Activated CD4-positive, alpha-beta T cell treated with anti-CD3 and anti-CD28 coated beads, Interleukin-2, Interleukin-6, amounts not matched to agents 100 ng/mL and 50 ng/mL, durations not matched to agents 16 hours and 8 hours (primary cell): ENCODE measurements at places on chromosomes 16 and 17.

DNA sequence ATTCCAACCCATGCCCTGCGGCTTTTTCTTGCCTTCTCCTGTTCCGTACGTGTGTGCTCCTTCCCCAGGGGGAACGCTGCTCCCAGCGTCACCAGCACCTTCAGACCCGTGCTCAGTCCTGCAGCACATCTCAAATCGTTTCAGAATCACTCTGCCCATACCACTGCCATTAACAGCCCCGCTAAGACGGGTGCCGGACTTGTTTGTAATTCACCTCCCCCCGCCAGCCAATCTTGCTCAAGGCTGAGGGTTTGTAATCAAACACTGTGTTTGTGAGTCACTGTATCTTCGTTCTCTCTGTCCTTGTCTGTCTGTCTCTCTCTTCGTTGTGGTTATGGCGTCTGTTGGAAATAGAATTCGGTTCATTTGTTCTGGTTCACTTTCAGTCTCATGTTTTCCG is 17.3 kb downstream of the CARD14 start:
- DNase-seq: no peak

DNA sequence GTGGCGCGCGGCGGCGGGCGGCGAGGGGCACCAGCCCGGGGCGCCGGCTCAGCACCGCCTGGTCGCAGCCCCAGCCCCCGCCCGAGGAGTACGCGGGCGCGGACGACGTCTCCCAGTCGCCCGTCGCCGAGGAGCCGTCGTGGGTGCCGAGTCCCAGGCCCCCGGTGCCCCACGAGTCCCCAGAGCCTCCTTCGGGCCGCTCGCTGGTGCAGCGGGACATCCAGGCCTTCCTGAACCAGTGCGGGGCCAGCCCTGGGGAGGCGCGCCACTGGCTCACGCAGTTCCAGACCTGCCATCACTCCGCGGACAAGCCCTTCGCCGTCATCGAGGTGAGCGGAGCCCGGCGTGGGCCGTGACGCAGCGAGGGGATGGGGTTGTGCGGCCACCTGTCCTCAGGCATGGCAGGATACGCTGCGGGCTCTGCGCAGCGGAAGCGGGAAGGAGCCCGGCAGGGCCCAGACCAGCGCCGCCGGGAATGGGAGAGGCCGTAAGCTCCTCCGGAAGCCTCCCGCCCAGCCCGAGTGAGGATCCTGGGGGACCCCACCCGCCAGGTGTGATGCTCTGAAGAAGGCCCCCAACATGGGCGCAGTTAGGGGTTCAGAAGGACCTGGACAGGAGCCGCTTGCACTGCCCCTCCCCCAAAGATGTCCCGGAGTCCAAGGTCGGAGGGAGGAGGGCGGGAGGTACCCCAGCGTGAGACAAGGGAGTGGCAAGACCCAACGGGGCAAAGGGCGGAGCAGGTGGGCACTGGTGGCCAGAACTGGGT is 522 bp downstream of the NAGS start:
- no peak for DNase-seq

DNA sequence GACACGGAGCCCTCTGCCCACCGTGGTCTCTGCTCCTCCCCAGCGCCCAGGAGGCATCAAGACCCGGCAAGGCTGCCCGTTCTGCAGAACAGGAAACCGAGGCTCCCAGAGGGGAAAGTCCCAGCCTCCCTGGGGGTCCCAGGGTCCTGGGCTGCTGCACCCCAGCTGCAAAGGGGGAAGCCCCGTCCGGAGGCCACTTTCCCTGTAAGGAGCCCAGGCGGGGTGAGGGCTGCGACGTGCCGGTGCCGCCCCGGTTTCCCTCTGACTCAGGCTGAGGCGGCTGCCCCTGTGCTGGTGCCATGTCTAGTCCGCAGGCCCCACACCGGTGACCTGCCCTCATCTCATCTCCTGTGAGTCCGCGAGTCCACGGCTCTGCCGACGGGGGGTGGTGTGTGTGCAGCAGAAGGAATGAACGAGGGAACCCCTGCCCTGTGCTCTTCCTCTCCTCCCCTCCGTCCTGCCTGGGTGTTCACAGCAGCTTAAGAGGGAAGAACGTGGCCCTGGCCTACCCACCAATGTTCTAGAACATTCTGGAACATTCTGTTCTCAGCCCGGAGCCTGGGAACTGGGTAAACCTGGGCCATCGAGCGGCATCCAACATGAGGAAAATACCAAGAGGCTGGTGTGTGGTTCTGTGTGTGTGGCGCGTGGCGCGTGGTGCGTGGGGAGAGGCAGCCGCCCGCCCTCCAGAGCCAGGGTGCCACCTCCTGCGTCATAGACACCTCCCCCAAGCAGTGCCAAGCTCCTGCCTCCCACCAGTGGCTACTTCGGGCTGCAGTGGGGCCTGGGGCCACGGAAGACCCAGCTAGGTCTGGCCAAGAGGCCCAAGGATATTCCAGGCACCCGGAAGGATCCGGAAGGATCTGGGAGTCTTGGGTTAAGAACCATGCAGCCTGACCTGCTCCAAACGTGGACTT is 7.0 kb upstream of the CBFA2T3 start:
- no peak for DNase-seq

- no peak for DNase-seq
These were observed 2.0 kb upstream of the LPO start for GRCh38 chr17:58236394-58236793.

DNA sequence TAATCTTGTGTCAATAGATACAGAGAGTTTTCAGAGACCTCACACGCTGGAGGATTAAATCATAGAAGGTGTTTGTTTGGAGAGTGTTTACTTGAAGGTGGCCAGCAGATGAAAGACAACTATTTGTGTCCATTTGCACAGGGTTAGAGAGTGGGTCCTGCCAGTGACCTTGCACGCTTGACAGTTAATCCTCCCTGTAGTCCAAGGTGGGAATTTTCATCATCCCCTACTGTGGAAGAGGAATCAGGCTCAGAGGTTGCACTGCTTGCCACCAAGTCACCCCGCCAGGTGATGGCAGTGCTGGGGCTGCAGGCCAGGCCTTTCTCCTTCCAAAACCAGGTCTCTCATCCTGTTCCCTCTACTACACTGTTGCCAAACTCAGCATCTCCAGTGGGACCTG is 12.3 kb downstream of the CDH1 start:
- no peak for DNase-seq

GRCh38 chr17:57329380-57330214 is 73.3 kb downstream of the MSI2 start:
- DNase-seq: no peak

DNA sequence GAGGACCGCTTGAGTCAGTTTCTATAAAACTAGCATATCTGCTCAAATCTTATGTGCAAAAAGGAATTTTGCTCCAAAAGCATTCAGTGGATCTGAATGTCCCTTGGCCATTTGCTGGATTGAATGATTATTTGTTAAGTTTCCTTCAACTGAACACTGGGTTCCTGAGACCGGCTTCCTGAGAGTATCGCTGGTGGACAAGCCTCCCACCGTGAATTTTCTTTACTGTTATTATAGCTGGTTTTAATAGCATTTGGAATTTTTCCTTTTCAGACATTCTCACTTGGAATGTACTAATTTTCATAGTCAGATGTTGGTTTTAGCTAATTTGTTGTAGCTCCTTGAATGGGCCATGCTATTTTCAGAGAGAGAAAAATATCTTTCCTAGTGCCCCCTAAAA is 9.8 kb upstream of the MYOCD start:
- no peak for DNase-seq

- no peak for DNase-seq
These were observed 3.7 kb upstream of the HCRT start for GRCh38 chr17:42188749-42189650.

- no peak for DNase-seq
These were observed 9.6 kb downstream of the GSE1 start for GRCh38 chr16:85622683-85623082.

GRCh38 chr17:81207610-81208581 is 14.9 kb downstream of the CEP131 start:
- DNase-seq: no peak

DNA sequence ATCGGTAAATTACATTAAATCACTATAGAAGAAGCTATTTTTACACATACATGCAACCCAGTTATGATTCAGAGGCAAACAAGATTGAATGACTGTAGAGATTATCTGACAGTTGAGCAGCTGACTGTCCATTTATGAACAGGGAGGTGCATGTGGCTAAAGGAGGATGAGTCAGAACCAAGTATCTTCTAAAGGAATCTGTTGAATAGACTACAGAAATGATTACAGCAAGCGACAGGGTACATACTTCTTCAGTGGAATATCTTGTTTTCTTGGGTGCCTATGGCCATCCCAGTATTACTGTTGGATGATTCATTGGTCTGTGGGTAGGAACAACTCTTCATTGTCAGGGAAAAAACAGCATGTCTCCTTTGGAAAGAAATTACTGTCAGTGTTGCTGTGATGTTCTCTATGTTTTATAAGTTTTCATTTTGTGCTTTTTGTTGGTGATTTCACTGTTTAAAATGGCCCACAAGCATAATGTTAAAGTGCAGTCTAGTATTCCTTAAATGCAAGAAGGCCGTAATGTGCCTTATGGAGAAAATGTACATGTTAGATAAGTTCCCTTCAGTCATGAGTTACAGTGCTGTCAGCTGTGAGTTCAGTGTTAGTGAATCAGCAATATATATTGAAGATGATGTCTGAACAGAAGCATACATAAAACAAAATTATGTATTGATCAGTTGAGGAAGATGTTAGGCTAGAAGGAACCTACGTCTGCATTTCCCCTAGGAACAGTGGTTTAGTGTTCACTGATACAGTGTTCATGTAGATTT is 27.0 kb downstream of the CBFB start:
- peak; percentile 88 for DNase-seq

DNA sequence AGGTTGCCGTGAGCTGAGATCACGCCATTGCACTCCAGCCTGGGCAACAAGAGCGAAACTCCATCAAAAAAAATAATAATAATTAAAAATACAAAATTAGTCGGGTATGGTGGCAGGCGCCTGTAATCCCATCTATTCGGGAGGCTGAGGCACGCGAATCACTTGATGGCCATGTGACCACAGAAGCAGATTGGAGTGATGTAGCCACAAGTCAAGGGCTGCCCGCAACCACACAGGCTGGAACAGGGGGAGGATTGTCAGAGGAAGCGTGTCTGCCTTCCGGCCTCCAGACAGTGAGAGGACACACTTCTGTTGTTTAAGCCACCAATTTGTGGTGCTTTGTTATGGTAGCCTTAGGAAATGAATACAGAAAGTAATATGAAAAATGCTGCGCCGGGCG is 11.8 kb upstream of the NAGS start:
- DNase-seq: no peak

- peak; percentile 57 for DNase-seq
These were observed 789 bp upstream of the CCDC57 start for GRCh38 chr17:82213251-82214011.

DNA sequence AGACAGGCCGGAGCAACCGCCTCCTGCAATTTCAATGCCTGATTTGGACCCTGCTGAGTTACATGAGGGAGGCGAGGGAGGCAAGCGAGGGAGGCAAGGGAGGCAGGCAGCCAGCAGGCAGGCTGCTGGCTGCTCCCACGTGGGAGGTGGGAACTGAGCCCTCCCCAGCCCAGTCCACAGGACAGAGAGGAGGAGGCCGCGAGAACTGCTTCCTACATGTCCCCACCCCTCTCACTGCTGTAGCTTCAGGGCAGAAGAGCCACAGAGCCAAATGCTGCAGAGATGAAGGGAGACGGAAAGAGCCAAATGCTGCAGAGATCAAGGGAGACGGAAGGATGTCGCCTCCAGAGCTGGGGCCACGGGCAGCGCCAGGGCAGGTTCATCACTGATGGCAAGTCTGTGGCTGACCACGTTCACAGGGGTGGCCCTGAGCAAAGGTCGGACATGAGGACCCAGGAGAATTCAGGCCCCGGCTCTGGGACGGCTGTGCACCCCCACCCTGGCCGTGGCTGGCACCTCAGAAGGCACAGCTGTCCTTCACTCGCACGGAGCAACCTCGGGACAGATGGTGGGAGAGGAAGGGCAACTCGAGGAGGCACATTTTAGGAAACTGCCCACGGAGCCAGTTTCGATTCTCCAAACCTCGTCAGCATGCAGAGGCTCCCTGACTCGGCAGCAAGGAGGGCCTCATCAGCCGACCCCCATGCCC is 21.5 kb downstream of the RPH3AL start:
- DNase-seq: no peak
